ENCODE measurements at places on chromosomes 6 and 20.

DNA sequence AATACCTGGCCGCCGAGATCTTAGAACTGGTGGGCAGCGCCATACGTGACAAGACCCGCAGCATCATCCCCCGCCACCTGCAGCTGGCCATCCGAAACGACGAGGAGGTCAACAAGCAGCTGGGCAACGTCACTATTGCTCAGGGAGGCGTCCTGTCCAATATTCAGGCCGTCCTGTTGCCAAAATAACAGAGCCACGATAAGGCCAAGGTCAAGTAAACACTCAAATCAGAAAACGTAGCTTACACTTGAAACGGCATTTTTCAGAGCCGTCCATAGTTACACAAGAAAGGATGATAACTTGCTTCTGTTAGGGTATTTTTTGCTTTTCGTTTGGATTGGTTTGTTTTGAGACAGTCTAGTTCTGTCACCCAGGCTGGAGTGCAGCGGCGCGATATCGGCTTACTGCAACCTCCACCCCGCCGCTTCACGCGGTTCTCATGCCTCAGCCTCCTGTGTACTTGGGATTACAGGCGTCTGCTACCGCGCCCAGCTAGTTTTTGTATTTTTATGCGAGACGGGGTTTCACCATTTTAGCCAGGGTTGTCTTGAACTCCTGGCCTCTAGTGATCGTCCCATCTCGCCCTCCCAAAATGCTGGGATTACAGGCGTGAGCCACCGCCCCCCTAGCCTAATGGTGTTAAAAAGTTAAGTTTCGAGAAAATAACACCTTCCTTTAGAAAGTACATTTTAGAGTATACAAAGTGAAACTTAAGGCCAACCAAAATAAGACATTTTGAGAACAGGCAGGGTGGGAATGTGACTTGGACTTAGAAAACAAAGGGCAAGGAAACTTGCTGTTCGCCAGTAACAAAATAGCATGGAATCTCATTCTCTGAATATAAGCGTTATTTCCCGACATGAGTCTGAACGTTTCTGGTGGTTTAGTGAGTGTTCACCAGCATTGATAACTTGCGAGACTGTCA lies 42.8 kb upstream of the HFE start:
- no peak for DNase-seq

- no peak for DNase-seq
These were observed 3.3 kb downstream of the RAB22A start for GRCh38 chr20:58312836-58313235.

GRCh38 chr20:20248620-20249200 lies 119.2 kb upstream of the INSM1 start:
- DNase-seq = no peak

- peak; percentile 57 for DNase-seq
These were observed 966.6 kb downstream of the HACE1 start for GRCh38 chr6:103893141-103893581.

DNA sequence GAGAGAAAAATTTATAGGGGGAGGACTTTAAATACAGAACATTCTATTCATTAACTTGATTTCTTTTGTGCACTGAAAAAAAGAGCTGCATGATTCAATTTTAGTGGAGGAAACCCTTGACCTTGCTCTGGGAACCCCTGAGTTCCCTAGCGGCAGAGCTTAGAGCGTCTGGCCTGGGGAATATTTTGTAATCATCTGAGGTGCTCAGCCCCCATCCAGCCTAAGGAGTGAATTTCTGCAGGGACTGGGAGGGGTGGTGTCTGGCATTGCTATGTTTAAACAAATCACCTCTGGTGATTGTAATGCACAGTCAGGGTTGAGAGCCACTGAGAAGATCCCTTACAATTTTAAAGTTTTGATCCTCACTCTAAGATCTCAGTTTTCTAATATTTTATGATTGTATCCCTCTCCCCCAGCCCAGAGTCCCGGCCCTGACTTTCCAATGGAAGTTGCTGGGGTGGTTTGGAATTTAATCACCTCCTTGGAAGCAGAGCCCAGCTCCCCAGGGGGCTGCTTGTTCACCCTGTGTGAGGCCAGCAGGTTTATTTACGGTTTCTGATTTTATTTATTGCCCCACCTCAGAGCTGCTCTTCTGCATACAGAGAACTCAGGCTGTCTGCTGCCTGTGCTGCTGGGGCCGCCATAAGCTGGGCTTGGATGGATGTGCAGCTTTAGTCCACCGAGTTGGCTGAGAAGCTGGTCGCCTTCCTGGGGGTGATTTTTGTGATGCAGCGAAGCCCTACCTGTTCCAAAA lies 263.1 kb downstream of the LRFN2 start:
- no peak for DNase-seq

DNA sequence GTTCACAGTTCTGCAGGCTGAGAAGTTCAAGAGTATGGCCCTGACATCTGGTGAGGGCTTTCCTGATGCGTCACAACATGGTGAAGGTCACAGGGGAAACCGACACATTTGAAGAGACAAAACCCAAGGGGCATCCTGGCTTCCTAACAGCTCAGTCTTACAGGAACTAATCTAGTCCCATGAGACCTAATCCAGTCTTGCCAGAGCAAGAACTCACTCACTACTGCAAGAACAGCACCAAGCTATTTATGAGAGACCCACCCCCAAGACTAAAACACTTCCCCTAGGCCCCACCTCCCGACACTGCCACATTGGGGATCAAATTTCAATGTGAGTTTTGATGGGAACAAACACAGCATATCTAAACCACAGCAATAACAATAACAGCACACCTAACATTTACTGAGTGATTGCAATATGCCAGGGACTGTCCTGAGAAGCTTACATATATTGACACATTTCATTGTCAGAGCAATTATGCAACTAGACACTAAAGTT lies 46.6 kb downstream of the TPBG start:
- no peak for DNase-seq

- DNase-seq = peak; percentile 27
These were observed 26.8 kb downstream of the RALGAPA2 start for GRCh38 chr20:20685635-20686034.

- no peak for DNase-seq
These were observed 6.7 kb downstream of the TAF4 start for GRCh38 chr20:62058941-62059340.

GRCh38 chr6:158648682-158649131 lies 1.1 kb upstream of the SYTL3 start:
- no peak for DNase-seq

- DNase-seq = no peak
These were observed 83.1 kb downstream of the KCNQ5 start for GRCh38 chr6:72704979-72705378.

DNA sequence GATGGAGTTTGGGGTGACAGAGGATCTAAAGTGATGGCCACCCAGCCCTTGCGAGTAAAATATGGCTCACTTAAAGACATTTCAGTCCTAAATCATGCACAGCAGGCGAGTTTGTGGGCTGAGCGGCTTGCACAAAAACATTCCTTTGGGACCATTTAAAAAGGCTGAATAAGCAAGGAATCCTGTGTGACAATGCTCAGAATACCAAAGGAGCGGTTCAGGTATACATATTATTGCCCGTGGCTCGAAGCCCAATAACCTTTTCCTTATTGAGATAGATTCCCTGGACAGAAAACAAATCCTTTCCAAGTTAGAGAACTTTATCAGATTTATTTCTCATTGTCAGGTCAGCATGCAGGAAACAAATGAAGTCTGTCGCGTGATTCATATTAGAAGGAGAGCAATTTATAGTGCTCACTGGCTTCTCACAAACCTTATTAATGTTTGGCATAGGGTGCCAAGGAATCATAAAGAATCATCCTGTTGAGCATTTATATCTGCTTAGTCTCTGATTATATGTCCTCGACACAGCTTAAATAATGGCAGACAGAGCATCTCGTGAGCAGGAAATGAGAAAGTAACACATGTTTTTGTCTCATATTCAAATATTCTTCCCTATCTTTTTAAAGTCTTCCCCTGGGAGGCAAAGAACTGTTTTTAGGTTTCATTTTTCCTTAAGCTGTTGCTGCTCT lies 121.3 kb downstream of the TRMT11 start:
- no peak for DNase-seq

GRCh38 chr6:83431545-83432155 lies 799 bp upstream of the ME1 start:
- DNase-seq = no peak

- no peak for DNase-seq
These were observed 16.8 kb upstream of the PRSS16 start for GRCh38 chr6:27230758-27231111.

DNA sequence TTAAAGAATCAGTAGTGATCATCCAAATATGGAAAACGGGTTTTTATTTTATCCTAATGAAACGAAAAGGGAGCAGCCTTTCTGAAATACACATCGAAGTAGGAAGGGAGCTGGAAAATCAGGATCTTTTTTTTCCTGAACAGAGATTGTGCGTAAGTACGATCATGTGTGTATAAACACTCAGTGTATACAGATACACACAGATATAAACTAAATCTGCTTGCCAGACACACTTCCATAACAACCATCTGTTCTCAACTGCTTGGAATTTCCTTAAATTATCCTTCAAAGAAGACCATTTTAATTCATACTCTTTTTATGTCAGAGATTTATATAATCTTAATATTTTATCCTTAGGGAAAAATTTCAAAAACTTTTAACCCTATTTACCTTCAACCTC lies 110.7 kb downstream of the CHD6 start:
- DNase-seq = peak; percentile 87

DNA sequence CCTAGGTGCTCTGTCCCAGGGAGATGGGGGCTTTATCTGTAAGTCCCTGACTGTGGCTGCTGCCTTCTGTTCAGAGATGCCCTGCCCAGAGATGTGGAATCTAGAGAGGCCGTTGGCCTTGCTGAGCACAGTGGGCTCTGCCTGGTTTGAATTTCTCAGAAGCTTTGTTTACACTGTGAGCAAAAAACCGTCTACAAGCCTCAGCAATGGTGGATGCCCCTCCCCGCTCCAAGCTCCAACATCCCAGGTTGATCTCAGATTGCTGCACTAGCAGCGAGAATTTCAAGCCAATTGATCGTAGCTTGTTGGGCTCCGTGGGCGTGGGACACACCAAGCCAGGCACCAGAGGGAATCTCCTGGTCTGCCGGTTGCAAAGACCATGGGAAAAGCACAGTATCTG lies 16.3 kb upstream of the RPP40 start:
- no peak for DNase-seq
